ENCODE measurements at places on chromosomes 2 and 18. TPM values are rescaled to one million over a fixed set of nuclear protein-coding genes. Genes with fewer than 3 reads are reported as not detected.

- no peak overlapping the region for H3K27ac ChIP-seq
- DNase-seq, result no peak
- H3K27me3 ChIP-seq, result no peaks in the 10 kb centered on the region
Measured at GRCh38 chr2:158127380-158127804, 25.7 kb downstream of the UPP2 start.

GRCh38 chr18:41871229-41872000 lies 83.6 kb upstream of the PIK3C3 start:
- no peaks in the 10 kb centered on the region for H3K4me1 ChIP-seq
- no peaks in the 10 kb centered on the region for H3K36me3 ChIP-seq
- H3K27me3 ChIP-seq, result no peaks in the 10 kb centered on the region
- DNase-seq, result no peak

- H3K4me3 ChIP-seq, result no peak overlapping the region
- peaks cover 10% of the 10 kb centered on the region for H3K4me1 ChIP-seq
- H3K27me3 ChIP-seq, result no peaks in the 10 kb centered on the region
- DNase-seq, result no peak
Measured at GRCh38 chr2:44952806-44953498, 11.4 kb downstream of the SIX3 start.

GRCh38 chr2:24058564-24059271 lies 9.2 kb downstream of the FKBP1B start:
- no peaks in the 10 kb centered on the region for H3K36me3 ChIP-seq
- H3K27ac ChIP-seq, result no peak overlapping the region
- H3K4me1 ChIP-seq, result no peaks in the 10 kb centered on the region
- no peaks in the 10 kb centered on the region for H3K27me3 ChIP-seq

GRCh38 chr2:23924589-23925359 lies 2.1 kb downstream of the ATAD2B start:
- H3K36me3 ChIP-seq, result peaks cover 8% of the 10 kb centered on the region
- peaks cover 31% of the 10 kb centered on the region for H3K4me1 ChIP-seq
- peak overlapping the region; percentile 94 for H3K4me3 ChIP-seq
- peak overlapping the region; percentile 97 for H3K27ac ChIP-seq
- no peaks in the 10 kb centered on the region for H3K27me3 ChIP-seq
- no peak for DNase-seq

- H3K36me3 ChIP-seq, result no peaks in the 10 kb centered on the region
- H3K4me3 ChIP-seq, result no peak overlapping the region
- H3K4me1 ChIP-seq, result no peaks in the 10 kb centered on the region
- H3K27ac ChIP-seq, result no peak overlapping the region
- no peak for DNase-seq
Measured at GRCh38 chr2:196108604-196109003, 40.0 kb upstream of the DNAH7 start.

G6PC2 gene
- not detected for total RNA-seq

C2orf80 gene
- not detected for total RNA-seq

Measured in naive thymus-derived CD4-positive, alpha-beta T cell (primary cell).